ENCODE measurements at places on chromosomes 3 and 15.

- DNase-seq: no peak
Observed at GRCh38 chr15:38217191-38217595, 35.4 kb upstream of the SPRED1 start.

DNA sequence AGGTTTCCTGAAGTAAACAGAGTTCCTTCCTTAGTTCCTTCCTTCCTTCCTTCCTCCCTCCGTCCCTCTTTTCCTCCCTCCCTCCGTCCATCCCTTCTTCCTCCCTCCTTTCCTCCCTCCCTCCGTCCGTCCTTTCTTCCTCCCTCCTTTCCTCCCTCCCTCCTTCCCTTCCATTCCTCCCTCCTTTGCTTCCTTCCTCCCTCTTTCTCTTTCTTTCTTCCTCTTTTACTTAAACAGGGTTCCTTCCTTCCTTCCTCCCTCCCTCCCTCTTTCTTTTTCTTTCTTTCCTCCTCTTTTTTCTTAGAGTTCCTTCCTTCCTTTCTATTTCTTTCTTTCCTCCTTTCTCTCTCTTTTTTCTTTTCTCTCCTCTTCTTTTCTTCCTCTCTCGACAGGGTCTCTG, 35.2 kb downstream of the ATR start:
- DNase-seq: no peak

- no peak for DNase-seq
Observed at GRCh38 chr15:83571820-83572707, 81.9 kb upstream of the ADAMTSL3 start.

DNA sequence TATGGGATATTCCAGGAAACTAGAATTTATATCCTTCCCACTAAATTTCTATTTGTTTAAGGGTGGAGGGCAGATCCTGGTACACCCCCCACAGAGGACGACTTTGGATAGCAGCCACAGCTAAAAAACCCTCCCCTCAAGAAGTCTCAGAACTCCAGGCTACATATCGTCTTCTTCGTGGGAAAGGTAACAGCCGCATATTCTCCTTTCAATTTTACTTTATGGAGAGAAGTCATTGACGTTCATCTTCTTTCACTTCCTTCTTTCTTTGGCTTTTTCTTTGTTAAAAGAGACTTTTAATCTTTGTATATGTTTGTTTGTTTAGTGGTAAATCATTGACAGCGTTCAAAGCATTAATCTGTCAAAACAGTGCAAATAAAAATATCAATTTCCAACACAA, 36.3 kb downstream of the TRIP4 start:
- DNase-seq: no peak

- DNase-seq: no peak
Observed at GRCh38 chr3:11288786-11289637, 16.8 kb downstream of the ATG7 start.

DNA sequence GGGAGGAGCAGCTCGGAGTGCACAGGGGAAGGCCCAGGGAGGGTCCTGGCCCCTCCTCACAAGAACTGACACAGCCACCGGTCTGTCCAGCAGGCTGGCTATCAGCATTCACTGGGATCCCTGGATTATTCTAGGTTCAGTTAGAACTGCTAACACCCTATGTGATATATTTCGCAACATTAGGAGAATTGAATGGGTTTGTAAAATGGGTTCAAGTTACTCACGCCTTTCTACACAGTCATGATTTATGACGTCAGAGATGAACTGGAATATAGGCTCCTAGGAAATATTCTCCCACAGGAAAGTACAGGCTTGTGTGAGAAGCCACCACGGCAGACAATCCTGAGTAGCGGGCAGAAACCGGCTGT, 969 bp upstream of the BSN start:
- DNase-seq: no peak

GRCh38 chr15:70376929-70377691, 279.4 kb upstream of the TLE3 start:
- DNase-seq: no peak

DNA sequence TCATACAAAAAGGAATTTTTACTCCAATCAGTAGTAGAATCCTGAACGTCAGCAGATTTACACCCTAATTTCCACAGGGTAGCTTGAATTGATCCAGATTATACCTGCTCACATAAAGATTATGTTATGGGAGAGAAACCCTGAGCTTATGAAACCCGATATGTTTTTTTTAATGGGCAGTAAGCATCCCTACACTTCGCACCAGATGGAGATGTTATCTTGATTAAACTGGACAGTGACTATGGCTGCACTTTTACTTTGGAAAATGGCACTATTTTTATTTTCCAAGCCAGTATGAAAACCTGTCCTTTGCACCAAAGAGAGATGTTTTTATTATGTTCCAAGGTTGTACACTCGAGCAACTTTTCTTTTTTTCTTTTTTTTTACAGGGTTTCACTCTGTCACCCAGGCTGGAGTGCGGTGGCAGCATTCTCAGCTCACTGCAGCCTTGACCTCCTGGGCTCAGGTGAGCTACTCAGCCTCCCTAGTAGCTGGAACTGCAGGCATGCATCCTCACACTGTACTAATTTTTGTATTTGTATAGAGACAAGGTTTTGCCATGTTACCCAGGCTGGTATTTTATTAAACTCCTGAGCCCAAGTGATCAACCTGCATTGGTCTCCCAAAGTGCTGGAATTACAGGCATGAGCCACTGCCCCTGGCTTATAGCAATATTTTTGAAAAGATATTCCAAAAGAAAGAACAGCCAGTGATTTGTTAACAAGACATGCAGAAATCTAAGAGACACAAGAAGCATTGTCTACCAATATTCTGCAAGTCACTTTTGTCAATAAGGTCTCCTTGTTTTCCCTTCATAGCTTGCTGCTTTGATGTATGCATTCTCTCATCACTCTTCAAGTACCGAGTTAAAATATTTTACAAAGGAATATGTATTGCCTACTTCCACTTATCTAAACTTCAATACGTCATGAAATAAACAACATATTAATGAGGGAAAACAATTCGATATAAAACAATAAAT, 1412.6 kb downstream of the ZPLD1 start:
- no peak for DNase-seq

GRCh38 chr3:78875851-78876250, 891.9 kb downstream of the ROBO1 start:
- DNase-seq: no peak

- no peak for DNase-seq
Observed at GRCh38 chr15:51908316-51908715, 63.3 kb downstream of the LEO1 start.

- no peak for DNase-seq
Observed at GRCh38 chr3:10400050-10400748, 79.3 kb upstream of the SEC13 start.
